Right ventricle myocardium superior (tissue), 1 donor: ENCODE measurements at places on chromosomes 4 and X. TPM values are rescaled to one million over a fixed set of nuclear protein-coding genes. Genes with fewer than 3 reads are reported as not detected.

ATP2B3 gene
- total RNA-seq: not detected

PAGE2B gene
- not detected for total RNA-seq

SMIM10L2A gene
- 1.6 TPM for total RNA-seq

PRSS12 gene
- total RNA-seq: not detected

HDX gene
- total RNA-seq: 1.2 TPM
